ENCODE measurements at places on chromosomes 2 and 18. TPM values are rescaled to one million over a fixed set of nuclear protein-coding genes. Genes with fewer than 3 reads are reported as not detected.

Gene GAL3ST2
- not detected for polyA plus RNA-seq

Gene GPAT2
- polyA plus RNA-seq, result 0.53 TPM

Gene CROCC2
- not detected for polyA plus RNA-seq

Gene RRM2
- polyA plus RNA-seq, result 68.5 TPM

Gene ATIC
- 96.8 TPM for polyA plus RNA-seq

Gene SLC4A5
- 0.20 TPM for polyA plus RNA-seq

Gene INHA
- 0.96 TPM for polyA plus RNA-seq

Gene LGALSL
- 0.86 TPM for polyA plus RNA-seq

Gene CSRNP3
- polyA plus RNA-seq, result 0.32 TPM

Gene REG3A
- not detected for polyA plus RNA-seq

Gene AMER3
- polyA plus RNA-seq, result not detected

Gene CIB4
- not detected for polyA plus RNA-seq

Gene NEB
- not detected for polyA plus RNA-seq

Gene TCF23
- not detected for polyA plus RNA-seq

Gene LIMS3
- 0.99 TPM for polyA plus RNA-seq

Gene RNU2-63P
- polyA plus RNA-seq, result not detected

Gene XRCC5
- 144 TPM for polyA plus RNA-seq

Measured in IMR-90 (cell line).